Stimulated activated CD8-positive, alpha-beta memory T cell treated with anti-CD3 and anti-CD28 coated beads, Interleukin-4, amount 100 ng/mL, for 4 hours (primary cell): ENCODE measurements at places on chromosomes 3 and 15.

- no peak for DNase-seq
Measured at GRCh38 chr3:134665243-134665642, 14.4 kb upstream of the KY start.

- DNase-seq = no peak
Measured at GRCh38 chr3:58184309-58184981, 26.3 kb downstream of the DNASE1L3 start.

- DNase-seq = peak; percentile 33
Measured at GRCh38 chr3:170811928-170812591, 57.9 kb downstream of the RPL22L1 start.

DNA sequence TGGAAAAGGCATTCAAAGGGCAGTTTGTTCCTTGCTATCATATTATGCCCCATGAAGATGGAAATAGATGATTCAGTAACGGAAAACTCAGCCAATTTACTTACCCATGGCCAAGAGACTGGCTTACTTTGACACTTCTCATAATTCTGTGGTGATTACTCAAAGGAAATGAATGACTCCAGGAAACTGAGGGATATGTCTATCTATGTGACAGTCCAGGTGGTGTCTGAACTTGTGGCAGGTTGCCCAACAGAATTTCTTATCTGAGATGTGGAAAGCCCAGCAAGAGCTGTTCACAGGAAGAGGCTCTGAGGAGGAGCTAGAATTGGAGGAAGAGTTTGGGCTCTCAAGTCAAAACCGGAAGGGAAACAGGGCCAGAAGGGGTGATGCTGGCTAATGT lies 91.2 kb downstream of the KCNAB1 start:
- DNase-seq = no peak

- no peak for DNase-seq
Measured at GRCh38 chr3:116199063-116199462, 246.2 kb downstream of the LSAMP start.

DNA sequence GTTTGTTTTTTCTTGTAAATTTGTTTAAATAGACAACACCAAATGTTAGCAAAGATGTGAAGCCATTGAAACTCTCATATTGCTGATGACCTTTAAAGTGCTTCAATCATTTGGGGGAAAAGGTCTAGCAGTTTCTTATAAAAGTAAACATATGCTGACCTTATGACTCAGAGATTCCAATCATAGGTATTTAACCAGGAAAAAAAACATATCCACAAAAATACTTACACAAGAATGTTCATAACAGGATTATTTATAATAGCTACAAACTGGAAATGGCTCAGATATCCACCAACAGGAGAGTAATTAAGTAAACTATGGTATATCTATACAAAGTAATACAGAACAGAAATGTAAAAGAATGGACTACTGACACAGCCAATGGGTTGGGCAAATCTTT lies 27.1 kb upstream of the RORA start:
- no peak for DNase-seq

DNA sequence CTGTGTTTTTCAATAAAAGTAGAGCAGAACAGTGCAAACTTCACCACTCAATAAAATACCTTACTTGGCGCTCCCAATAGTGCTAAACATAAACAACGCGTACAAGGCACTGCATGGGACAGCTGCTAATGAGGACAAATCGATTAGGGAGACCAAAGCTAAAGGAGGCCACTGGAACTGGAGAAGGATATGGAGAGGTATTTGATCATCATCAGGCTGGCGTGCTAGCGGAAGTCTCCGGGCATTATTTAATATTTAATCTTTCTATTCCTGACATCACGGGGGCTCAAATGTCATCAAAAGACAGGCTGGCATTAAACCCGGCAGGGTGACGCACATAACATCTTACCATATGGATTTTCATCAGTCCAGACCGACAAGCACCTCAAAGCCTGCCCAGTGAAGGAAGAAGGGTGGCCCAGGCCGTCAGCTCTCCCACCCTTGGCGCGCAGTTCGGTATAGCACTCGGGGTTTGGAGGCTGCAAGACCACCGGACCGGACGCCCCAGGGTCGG lies 604 bp downstream of the CCPG1 start:
- no peak for DNase-seq

DNA sequence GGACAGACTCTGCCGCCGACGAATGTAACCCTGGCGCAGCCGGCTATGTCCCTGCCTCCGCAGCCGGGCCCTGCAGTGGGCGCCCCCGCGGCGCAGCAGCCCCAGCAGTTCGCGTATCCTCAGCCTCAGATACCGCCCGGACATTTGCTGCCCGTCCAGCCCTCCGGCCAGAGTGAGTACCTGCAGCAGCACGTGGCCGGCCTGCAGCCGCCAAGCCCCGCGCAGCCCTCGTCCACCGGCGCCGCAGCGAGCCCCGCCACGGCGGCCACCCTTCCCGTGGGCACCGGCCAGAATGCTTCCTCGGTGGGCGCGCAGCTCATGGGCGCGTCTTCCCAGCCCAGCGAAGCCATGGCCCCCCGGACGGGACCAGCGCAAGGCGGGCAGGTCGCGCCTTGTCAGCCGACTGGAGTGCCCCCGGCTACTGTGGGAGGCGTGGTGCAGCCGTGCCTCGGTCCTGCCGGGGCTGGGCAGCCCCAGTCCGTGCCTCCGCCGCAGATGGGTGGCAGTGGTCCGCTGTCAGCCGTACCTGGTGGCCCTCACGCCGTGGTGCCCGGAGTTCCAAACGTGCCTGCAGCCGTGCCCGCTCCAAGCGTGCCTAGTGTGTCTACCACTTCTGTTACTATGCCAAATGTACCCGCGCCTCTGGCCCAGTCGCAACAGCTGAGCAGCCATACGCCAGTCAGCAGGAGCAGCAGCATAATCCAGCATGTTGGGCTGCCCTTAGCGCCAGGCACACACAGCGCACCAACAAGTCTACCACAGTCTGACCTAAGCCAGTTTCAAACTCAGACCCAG lies 2.4 kb downstream of the TSC22D2 start:
- no peak for DNase-seq

- DNase-seq = no peak
Measured at GRCh38 chr3:170889132-170889531, 19.1 kb upstream of the RPL22L1 start.

- no peak for DNase-seq
Measured at GRCh38 chr15:58650102-58650501, 99.4 kb downstream of the ADAM10 start.

- no peak for DNase-seq
Measured at GRCh38 chr3:72847282-72847681, 963 bp downstream of the SHQ1 start.

GRCh38 chr15:91944331-91944730 lies 90.8 kb downstream of the SLCO3A1 start:
- DNase-seq = no peak

DNA sequence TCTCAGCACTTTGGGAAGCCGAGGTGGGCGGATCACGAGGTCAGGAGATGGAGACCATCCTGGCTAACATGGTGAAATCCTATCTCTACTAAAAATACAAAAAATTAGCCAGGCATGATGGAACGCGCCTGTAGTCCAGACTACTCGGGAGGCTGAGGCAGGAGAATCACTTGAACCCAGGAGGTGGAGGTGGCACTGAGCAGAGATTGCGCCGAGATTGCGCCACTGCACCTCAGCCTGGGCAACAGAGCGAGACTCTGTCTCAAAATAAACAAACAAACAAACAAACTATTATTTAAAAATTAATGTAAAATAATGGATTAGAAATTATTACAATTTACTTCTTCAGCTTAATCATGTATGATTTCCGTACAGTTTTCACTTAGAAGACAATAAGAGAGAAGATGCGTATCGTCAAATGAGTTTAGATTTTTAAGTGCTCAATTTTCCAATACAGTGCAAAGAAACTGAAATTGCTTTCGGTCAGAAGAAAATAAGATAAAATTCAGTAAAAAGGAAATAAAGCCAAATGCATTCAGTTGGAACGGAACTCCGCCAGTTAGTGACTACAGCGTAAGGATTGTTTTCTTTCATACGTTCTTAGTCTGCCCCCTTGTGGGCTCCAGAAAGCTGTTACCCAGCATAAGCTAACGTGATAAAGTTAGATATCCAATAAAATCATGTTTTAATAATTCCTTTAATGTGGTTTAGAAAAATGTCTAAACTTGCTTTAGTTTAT lies 24.8 kb downstream of the AADAC start:
- no peak for DNase-seq

- DNase-seq = no peak
Measured at GRCh38 chr3:138440121-138440521, 5.7 kb downstream of the ESYT3 start.

DNA sequence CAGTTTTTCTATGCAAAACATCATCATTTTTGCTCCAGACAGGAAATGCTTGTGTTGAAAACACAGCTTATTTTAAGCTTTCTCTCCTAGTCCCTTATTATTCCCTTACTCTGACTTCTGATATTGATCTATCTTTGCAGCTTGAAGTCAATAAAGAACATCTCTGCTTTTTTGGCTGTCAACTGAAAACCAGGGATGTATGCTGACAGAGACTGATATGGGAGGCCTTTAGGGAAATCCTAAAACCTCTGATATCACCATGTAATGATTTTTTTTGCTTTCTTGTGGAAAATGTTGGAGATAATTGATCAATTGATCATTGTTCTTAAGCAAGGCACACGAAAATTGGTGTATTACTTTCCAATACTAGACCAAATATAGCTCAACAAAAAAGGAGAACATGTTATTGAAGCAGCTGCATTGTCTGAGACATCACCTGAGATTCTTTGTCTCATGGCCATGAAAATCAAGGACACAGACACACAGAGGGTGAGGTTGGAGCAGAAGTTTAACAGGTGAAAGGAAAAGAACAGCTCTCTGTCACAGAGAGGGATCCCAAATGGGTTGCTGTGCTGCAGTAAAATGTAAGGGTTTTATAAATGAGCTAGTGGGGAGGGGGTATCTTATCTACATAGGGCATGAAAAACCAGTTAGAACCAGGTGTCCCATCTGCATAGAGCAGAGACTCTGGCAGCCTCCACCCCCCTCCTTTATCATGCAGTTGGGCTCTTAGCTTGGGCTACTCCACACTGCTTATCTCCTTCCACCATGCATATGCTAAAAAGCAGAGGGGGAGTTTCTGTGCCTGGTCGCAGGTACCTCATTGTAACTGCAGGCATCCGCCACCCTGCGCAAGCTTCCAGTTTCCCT lies 17.0 kb upstream of the SENP7 start:
- DNase-seq = no peak
